ENCODE measurements at places on chromosomes 6 and 20.

DNA sequence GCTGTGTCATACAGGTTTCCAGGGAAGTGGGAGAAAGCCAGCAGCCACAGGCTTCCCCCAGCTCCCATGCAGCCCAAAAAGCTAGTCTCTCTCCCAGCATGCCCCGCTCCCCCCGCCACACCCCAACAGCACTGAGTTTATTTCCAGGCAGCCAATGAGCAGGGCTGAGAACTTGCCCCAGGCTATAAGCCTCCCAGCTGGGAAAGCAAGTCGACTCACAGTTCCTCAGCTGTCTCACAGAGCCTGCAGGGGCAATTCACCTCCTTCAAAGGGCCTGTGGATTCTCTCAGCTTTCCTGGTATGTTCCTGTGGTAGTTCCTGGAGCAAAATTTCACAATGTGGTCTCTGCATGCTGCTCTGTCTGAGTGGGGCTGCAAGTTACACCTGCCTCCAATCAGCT, 34.2 kb downstream of the PAX1 start:
- no peak for DNase-seq

DNA sequence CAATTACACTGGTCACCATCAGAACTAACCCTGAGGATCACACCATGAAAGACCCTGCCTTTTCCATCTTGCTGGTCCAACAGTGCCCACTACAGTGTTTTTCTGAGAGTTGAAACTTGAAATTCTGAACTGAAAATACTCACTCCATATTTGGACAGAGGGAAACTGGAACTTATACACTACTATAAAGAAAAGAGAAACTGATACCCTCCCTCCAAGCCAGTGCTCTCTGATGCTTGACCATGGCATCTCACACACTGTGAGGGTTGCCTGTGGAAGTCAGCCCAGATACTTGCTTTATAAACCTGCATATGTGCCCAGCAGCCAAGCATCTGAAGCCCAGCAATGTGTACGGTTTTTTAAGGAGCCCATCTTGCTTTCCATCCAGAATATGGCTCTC, 108.7 kb downstream of the FOXA2 start:
- DNase-seq = no peak

- DNase-seq = no peak
Measured at GRCh38 chr6:151160929-151161757, 78.6 kb upstream of the AKAP12 start.

- no peak for DNase-seq
Measured at GRCh38 chr6:35547676-35548075, 35.0 kb upstream of the TULP1 start.

- DNase-seq = peak; percentile 7
Measured at GRCh38 chr6:137043710-137044365, 927 bp downstream of the IL20RA start.

- peak; percentile 79 for DNase-seq
Measured at GRCh38 chr20:44717986-44718385, 2.8 kb downstream of the CCN5 start.

DNA sequence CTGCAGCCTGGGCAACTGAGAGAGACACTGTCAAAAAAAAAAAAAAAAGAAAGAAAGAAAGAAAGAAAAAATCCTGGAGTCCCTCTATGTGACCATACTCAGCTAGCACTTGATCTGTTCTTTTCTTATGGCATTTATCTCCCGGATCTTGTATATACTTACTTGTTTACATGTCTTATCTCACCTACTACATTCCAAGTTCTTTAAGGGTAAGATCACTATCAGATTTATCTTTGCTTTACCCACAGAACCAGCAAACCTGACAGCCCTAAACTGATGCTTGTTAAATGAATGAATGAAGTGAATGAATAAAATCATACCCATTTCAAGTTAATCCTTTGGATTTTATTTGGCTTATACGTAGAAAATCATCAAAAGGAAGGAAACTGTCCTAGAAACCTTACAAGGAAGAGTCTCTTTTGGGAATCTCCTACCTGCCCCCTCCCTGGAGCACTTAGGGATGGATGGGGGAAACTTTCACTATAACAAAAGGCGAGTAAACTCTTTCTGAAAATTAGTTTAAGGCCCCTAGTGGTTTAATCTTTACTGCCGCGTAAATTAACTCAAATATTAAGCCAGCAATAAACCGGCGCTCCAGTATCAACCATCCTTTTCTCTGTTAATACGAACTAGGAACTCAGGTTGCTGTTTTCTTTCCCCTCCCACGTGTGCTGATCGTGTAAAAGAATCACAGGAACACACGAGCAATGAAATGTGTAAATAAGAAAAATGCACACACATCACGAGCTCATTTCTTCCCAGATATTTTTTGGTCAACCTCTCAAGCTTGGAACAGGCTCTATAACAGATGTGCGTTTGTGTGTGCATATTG, 1.3 kb upstream of the UTRN start:
- DNase-seq = no peak

- no peak for DNase-seq
Measured at GRCh38 chr6:136775548-136775947, 16.7 kb downstream of the MAP3K5 start.

- no peak for DNase-seq
Measured at GRCh38 chr20:49165611-49166010, 22.5 kb downstream of the STAU1 start.

DNA sequence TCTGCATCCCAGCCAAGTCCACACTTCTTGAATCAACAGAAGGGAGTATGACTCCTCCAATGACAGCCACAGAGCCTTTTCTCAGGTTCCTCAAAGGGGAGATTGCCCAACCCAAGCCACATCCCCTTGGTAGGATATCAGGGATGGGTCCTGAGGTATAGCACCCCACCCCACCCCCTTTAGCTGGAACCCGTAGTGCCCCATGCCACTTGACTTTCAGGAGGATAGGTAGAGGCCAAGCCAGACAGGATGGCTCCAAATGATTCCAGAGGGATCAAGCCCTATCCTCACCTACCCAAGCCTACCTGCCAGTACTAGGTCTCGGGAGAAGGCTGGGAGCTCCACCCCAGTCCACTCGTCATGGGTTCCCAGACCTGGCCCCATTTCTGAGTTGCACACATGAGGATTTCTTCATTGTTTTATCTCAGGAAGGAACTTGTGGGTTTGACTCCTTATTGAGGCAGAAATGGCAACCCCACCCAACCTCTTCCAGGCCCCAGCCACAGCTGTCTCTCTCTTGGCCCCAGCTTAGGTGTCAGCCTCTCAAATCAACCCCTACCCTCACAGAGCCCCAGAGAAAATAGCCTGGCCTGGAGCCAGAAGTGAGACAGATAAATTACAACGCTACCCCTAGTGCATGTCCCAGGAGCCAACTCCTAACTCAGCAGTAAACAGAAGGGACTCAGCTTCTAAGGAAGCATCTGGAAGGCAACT, 3.6 kb downstream of the CCND3 start:
- DNase-seq = no peak

GRCh38 chr6:136803608-136804007, 11.3 kb upstream of the MAP3K5 start:
- no peak for DNase-seq

DNA sequence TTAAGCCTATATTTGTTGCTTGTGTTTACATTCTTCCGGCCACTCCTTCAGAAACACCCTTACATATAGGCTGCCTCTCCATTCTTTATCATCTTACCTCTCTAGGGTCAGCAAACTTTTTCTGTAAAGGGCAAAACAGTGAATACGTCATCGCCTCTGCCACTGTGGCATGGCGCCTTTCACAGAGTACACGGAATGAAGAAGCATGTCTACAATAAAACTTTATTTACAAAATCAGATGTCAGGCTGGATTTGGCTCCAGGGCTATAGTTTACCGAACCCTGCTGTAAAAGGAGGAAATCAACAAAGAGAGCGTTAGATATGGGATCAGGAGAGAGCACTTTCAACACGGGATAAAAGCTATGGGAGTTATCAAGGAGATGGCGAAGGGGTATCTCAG, 9.3 kb upstream of the NCR2 start:
- no peak for DNase-seq

- DNase-seq = no peak
Measured at GRCh38 chr20:20461551-20461950, 93.6 kb downstream of the INSM1 start.

DNA sequence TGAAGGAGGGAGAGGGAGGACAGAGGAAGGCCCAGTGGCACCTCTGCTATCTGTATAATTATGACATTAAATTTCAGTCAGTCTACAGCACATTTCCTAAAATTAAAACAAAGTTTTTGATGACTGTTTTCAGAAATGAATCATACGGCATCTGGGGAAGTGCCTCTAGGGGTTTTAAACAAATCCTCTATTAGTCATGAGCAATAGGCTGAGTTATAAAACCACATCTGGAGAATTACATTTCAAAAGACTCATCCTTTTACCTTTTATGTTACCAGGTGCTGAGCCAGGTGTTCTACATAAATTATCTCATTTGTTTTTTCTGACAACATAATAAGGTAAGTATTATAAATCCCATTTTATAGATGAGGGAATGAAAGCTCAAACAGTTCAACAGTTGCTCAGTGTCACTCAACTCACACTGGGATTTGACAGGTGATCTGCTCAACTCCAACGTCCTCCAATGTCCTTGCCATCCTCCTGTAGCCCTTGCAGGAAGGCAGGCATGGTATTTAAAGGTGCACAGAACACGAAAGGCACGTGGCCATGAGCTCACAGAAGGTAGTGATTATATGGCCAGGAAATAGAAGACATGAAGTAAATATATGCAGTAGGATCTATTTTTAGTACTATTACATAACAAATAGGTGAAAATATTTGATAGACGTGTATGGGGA, 184.2 kb upstream of the MAN1A1 start:
- no peak for DNase-seq

- DNase-seq = no peak
Measured at GRCh38 chr6:168596344-168596743, 155.4 kb downstream of the SMOC2 start.

- DNase-seq = no peak
Measured at GRCh38 chr6:39698789-39699188, 26.4 kb downstream of the KIF6 start.

- DNase-seq = no peak
Measured at GRCh38 chr6:31538805-31539400, 2.9 kb downstream of the DDX39B start.

GRCh38 chr6:36769676-36770499, 69.4 kb downstream of the CPNE5 start:
- DNase-seq = no peak

Data from posterior cingulate gyrus (tissue), 11 donors.